ENCODE measurements at places on chromosomes 6 and 20.

DNA sequence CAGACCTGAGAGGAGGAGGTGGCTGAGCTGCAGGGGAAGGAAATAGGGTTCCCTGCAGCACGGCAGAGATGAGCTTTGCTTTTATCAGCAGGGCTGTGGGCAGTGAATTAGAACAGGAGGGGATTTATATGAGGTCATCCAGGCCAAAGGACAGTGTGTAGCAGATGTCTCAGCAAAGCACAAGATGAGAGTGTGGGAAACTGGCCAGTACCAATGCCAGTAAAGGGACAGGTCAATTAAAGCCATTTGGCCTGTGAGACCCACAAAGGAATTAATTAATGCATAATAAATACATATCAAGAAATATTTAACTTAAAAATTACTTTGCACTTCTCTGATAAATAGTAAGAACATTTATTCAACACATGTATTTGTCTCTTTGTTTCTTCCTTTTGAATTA lies at the start of gene DEFB119:
TSS of gene DEFB119 (minus strand) at position 101 of the 400 bp plus-strand sequence. CDS start 107 bp downstream, outside the sequence.
- DNase-seq = no peak

DNA sequence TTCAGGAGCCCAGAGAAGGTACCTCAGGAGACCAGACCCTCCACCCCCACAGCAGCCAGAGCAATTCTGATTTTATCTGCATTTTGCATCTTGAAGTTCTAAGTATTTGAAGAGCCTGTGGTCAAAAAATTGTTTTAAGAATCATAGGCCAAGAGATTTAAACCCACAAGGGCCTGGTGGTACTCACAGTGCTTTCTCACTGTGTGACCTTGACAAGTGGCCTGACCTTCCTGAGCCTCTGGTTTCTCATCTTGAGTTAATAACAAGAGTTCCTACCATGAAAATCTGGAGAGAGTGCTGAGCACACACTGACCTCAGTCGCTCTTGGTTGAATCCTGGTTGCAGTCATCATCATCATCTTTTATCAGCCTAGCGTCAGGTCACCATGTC lies 45.4 kb upstream of the ID1 start:
- no peak for DNase-seq

DNA sequence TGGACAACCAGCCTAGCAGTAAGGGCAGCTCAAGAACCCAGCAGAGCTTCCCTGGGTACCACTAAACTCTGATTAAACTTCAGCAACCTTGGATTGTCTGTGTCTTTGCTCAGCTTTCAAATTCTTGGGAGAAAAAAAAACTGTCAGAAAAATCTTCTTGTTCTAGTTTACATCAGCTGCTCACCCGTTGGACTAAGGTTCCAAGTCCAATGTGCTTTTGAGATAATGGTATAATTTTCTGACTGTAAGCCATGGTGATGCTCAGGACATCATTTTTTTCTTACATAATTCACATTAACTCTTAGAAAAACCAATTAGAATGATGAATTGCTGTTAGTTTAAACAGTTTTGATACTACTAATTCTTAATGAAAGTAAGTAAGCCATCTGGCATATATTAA lies 145.8 kb downstream of the COL9A1 start:
- no peak for DNase-seq

- DNase-seq = no peak
Observed at GRCh38 chr6:128560966-128561365, 40.6 kb upstream of the PTPRK start.

DNA sequence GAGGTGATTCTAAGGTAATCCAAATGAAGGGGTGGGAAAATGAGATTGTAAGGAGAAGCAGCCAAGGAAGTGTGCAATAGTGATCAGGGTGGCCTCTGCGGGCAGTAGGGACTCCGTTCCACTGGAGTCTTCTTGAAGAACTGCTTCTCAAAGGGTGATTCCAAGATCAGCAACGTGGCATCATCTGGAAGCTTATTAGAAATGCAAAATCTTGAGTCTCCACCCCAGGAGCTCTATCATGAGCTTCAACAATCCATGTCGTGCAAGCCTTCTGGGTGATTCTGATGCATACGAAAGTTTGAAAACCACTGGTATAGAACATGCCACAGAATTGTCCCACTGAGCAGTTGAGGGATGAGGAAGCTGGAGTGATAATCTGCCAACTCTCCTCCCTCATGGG lies 31.4 kb downstream of the SCP2D1 start:
- DNase-seq = no peak

- DNase-seq = no peak
Observed at GRCh38 chr6:5006222-5006621, 2.4 kb upstream of the RPP40 start.

GRCh38 chr6:56795466-56796195 lies 152.9 kb upstream of the DST start:
- no peak for DNase-seq

GRCh38 chr20:64176551-64176950 lies 12.3 kb downstream of the MYT1 start:
- no peak for DNase-seq

DNA sequence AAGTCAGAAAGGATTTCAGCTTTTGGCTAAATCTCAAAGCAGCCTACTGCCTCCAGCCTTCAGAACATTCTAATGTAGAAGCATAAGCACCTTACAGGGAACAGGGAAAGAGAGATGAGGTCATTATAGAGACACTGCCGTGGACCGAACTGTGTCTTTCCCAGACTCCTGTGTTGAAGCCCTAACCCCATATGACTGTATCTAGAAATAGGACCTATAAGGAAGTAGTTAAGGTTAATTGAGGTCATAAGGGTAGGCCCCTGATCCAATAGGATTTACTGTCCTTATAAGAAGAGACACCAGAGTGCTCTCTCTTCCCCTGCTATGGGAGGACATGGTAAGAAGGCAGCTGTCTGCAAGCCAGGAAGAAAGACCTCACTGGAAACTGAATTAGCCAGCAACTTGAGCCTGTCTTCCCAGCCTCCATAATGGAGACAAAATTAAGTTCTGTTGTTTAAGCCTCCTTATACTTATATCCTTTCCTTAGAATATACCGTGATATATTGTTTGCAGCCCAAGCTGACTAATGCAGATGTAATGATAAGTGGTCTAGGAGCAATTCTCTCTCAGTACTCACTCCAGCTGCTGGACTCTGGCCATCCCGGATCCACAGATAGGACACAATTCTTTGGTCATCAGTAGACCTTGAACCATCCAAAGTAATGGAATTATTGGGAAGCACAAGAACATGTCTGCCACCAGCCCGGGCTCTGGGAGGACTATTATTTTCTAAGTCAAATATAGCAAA lies 71.4 kb downstream of the ALDH5A1 start:
- peak; percentile 26 for DNase-seq

DNA sequence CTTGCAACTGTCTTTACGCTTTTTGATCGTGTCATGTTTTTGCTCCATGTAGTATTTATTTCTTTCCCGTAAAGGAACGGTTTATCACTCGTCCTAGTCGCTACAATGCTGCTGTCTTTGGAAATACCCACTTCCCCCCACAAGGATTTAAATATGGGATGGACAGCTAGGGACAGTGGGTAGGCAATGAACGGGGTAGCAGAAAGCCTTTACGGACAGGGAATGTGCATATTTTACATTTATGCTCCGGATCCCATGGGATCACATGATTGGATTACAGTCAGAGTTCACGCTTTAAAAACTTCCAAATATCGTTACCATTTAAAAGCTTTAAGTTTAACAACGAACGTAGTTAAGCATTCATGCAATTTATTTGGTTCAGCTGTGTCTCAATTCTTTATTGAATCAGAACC lies 1.2 kb downstream of the HIVEP1 start:
- no peak for DNase-seq

DNA sequence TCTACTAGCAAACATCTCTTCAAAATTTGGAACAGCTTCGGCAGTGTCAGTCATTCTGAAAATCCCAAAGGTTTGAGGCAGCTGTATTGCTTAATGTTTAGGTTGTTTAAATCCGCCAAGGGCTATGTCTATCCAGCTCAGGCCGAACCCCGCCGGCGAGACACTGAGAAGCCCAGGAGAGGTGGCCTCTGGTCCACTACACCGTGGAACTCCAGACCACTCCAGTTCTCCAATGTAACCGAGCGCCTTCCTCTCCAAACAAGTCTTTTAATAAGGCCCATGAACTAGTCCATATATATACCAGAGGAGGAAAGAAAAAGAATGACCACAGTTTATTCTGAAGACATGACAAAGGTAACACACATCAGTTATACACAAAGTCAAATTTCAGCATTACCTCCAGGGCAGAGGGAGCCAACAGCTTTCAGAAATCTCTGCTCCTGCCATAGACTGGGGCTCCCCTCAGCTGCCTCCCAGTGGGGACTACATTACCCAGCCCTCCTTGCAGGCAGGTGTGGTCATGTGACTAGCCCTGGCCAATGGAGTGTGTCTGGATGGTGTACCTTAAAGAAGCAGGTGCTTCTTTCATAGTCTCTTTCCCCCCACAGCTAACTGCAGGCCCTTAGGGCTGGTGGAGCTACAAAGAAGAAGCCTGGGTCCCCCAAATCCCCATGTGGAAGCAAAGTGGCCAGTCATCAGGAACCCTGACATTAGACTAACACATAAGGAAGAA lies at the start of gene RAMACL:
TSS of gene RAMACL (minus strand) at position 255 of the 733 bp plus-strand sequence. CDS start at position 54, 201 bp downstream.
- DNase-seq = no peak

DNA sequence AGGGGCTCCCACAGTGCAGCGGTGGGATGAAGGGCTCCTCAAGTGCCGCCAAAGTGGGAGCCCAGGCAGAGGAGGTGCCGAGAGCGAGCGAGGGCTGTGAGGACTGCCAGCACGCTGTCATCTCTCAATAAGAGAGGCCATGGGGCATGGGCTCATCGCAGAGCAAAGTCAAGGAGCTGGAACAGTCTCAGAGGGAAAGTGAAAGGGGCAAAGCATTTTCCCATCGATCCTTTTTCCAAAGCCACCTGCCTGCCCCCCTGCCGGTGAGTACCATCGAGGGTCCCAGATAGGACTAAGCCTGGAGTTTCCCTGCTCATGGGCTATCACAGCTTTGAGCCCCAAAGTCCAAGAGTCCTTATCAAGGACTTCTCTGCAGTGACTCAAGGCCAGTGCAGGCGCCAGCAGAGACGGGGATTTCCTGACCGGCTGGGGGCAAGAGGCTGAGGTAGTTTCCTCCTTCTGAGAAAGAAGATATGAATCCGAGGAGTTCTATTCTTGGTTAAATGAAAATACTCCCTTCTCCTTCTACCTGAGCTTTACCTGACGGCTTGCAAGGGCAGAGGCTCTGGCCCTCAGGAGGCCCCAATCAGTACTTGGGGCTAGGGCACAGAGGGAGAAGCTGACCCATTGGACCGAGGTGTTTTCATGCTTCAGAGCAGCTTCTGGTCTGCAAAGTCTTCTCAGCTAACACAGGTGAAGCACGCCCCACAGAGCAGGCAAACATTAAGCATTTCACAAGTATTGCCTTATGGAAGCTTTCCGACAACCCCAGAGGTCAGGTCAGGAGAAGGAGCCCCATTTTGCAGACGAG lies 22.6 kb downstream of the ETV7 start:
- DNase-seq = no peak

GRCh38 chr20:38034961-38035360 lies 1.4 kb downstream of the RPRD1B start:
- peak; percentile 7 for DNase-seq

Measured in HCEC 1CT (cell line).